ENCODE measurements at places on chromosomes 2 and 18. TPM values are rescaled to one million over a fixed set of nuclear protein-coding genes. Genes with fewer than 3 reads are reported as not detected.

DNA sequence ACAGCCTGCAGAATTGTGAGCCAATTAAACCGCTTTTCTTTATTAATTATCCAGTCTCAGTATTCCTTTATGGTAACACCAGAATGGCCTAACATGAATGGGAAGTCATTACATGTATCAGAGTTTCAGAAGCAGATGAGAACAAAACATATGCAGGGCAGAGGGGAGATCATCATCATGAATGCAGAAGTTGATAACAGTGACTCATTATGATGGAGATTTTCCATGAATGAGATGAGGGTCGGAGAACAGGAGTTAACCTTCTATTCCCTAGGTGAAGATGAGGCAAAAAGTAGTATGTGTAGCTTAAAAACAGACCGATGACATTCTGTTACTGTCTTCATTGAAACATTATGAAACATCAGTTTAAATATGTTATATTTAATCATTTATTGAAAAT is 59.5 kb upstream of the PPM1B start:
- DNase-seq, result no peak

DNA sequence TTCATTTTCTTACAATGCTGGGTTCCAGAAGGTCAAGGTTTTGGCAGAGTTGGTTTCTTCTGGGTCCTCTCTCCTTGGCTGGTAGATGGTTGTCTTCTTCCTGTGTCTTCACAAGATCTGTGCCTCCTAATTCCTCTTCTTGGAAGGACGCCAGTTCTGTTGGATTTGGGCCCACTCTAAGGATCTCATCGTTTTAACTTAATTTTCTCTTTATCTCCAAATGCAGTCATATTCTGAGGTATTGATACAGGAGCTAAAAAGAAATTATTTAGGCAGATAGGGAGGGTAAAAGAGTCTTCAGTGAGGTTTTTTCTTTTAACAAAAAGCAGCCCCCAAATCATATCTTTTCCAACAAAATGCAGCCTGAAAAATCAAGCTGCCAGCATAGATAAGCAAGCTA is 998.4 kb downstream of the SOCS6 start:
- no peak for DNase-seq

- no peak for DNase-seq
These were observed 57.2 kb downstream of the SF3B1 start for GRCh38 chr2:197377670-197378069.

GRCh38 chr2:30272286-30272685 is 41.0 kb downstream of the LBH start:
- DNase-seq, result no peak

GRCh38 chr2:112836695-112837117 is at the start of gene IL1B:
Gene IL1B (minus strand): TSS chr2:112836779. CDS start chr2:112836229, 550 bp downstream.
- DNase-seq, result no peak

GRCh38 chr2:9220201-9220600 is 13.6 kb downstream of the ASAP2 start:
- DNase-seq, result no peak

DNA sequence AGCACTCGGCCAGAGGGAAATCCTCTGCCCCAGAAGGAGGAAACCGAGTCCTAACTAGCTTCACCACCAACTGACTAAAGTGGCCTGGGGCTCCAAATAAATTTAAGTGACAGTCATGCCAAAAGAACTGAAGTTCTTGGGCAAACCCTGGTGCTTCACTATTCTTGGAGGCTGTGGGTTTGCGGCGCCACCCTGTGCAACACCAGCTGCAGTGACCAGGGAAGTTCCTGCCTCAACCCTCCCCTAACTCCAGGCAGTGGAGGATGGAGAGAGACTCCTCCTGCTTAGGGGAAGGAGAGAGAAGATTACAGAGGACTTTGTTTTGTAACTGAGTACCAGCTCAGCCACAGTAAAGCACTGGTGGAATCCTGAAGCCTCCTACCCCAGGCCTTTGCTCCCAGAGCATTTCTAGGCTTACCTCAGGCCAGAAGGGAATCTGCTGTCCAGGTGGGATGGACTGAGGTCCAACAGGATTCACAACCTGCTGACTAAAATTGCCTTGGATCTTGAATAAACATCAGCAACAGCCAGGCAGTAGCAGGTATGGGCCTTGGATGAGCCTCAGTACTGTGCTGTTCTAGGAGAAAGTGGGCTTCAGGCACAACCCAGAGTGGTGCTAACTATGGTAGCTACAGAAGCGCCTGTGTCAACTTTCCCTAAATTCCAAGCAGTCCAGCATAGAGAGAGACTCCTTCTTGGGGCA is 29.4 kb upstream of the BMP10 start:
- no peak for DNase-seq

- no peak for DNase-seq
These were observed 6.3 kb downstream of the ADRA2B start for GRCh38 chr2:96109931-96110511.

DNA sequence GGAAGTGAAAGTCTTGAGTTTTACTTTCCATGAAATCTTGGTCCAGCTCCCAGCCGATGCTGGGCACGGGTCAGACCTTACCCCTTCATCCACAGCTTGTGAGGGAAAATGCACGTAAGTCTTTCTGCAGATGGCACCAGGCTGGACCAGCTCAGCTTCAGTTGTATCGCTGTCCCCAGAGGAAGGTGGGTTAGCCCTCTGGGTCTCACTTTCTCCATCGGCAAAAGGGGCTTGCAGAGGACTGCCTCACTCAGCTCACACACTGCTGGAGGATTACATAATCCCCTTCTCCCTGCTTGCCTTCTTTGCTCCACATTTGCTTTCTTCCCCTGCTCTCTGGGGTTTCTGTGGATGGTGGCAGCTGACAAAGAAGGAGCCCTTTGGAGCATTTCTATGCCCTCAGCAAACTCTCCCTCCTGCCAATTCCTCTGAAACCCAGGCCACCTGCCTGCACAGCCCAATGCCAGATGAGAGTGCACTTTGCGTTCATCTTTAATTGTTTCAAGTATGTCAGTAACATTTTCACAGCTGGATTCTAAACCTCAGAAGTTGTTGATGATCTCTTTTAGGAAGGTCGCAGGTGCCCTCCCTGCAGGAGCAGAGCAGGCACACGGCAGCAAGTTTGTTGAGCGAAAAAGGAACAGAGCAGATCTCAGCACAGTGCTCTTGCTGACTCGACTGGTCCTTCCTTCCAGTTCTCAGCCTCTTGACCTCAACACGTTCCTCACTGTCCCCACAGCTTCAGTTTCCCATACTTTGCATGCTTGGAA is 155.6 kb upstream of the GLI2 start:
- DNase-seq, result no peak

- no peak for DNase-seq
These were observed 4.8 kb downstream of the NEU4 start for GRCh38 chr2:241813644-241814392.

DNA sequence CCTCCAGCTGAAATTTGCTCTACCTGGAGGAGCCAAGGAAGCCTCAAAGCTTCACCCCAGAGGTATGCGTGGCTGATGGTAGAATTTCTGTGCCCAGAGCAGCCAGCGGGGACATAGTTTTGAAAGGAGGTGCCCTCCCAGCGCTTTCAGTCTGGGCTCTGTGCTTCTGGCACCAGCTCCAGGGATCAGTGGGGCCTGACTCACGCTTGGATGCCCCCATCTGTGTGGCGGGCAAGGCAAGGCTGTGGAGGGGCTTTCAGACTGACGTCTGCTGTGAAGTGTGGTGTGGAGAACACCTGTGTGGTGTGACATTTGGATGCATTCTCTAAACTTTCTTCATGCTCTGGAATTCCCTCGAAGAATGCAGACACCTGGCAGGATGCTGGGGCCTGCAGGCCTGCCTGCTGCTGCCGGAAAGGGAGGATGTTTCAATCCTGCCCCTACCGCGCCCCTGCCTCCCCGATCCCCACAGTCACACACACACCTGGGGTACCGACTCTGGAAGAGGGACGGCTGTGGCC is 84.1 kb downstream of the CTIF start:
- no peak for DNase-seq

DNA sequence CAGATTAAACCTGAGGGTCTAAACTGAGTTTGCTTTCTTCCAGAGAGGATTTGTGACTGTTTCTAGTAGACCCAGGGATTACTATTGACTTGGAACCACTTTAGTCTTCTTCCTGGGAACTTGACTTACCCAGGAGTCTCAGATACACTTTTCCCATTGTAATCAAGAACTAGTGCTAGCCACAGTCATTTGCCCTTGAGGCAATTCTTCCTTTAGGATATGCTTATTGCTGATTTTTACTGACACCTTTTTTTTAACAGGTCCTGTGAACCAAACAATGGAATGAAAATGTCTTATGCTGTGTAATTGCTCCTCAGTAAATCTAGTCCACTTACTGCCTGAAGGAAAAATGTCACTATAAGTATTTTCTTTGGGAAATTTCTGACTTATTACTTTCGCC is 78.3 kb downstream of the TAF4B start:
- no peak for DNase-seq

GRCh38 chr2:237872178-237872887 is 12.9 kb downstream of the RAMP1 start:
- no peak for DNase-seq

GRCh38 chr18:49207361-49207760 is 253.1 kb downstream of the DYM start:
- DNase-seq, result no peak

- no peak for DNase-seq
These were observed 5.6 kb downstream of the KCNE4 start for GRCh38 chr2:223057569-223057968.

ZNF638 gene
- total RNA-seq, result 123 TPM

ALK gene
- total RNA-seq, result 0.24 TPM
